ENCODE measurements at places on chromosomes 5 and 9.

DNA sequence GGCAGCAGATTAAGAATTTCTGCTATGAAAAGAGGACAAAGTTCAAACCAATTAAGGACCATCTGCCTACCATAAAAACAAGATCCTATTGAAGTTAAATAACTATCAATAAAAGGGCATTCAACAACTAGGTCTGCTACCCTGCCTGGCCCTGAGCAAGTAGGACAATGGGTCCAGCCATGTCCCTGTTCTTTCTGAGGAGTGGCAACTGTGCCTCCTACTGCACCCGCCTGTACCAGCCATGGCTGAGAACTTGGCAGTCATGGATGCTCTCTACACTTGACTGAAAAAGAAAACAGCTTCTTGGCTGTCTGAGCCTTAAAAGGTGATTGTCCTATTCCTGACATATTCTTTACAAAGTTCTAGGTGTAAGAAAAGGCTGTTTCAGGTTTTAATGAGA lies 652.4 kb downstream of the PDE4D start:
- no peak for DNase-seq

GRCh38 chr9:83047839-83048775 lies 14.8 kb downstream of the RASEF start:
- DNase-seq: peak; percentile 76

DNA sequence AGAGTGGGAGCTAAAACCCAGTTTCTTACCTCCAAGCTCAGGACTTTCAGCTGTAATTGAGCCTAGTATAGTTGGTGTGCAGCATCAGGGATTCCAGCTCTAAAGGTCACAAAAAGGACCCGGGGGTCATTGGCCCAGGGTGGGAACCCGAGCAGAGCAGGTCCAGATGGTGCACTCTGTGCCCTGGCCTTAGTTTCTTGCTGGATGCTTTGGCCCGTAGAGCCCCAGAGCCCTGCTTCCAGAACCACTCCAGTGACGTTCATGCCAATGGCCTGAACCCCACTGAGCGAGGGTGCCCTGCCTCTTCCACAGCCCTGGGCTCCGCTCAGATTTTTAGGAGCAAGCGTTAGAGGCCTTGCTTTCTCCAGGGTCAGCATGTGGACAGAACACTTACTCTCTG lies 8.2 kb downstream of the SLC22A5 start:
- no peak for DNase-seq

DNA sequence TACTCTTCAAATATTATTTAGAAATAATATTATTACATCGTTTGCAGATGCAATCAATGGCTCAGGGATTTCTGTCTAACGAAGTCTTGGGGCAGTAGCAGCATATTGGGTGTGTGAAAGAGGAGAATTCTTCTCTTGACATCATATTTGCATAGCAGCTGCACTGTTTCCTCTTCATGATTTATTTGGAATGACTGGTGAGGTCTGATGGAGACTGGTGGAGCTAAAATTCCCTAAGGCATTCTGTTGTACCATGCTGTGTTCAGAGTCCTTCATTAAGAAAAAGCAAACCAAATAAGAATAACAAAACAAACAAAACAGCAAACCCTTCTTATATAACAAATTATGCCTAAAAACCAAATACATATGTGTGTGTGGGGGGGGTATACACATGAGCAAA lies 177.6 kb downstream of the DIRAS2 start:
- no peak for DNase-seq

- no peak for DNase-seq
Observed at GRCh38 chr5:74629326-74629725, 11.2 kb downstream of the ENC1 start.

GRCh38 chr5:170619869-170620268 lies 116.0 kb downstream of the KCNIP1 start:
- DNase-seq: no peak
